ENCODE measurements at places on chromosomes 16 and 17.

GRCh38 chr16:3068487-3068886 lies 3.0 kb downstream of the IL32 start:
- no peak for DNase-seq

GRCh38 chr16:19274165-19274797 lies 11.2 kb upstream of the CLEC19A start:
- DNase-seq: no peak

DNA sequence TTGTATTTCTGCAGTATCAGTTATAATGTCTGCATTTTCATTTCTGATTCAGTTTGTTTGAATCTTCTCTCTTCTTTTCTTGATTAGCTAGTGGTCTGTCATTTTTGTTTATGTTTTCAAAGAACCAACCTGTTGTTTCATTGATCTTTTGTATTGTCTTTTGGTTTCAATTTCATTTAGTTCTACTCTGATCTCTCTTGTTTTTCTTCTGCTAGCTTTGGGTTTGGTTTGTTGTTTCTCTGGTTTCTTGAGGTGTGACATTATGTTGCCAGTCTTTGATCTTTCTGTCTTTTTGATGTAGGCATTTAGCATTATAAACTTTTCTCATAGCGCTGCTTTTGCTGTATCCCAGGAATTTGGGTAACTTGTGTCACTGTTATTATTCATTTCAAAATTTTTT lies 107.2 kb downstream of the PHKB start:
- no peak for DNase-seq

GRCh38 chr17:76278952-76279741 lies 14.0 kb downstream of the UBALD2 start:
- no peak for DNase-seq

GRCh38 chr17:27489045-27489715 lies 32.9 kb downstream of the KSR1 start:
- DNase-seq: no peak

DNA sequence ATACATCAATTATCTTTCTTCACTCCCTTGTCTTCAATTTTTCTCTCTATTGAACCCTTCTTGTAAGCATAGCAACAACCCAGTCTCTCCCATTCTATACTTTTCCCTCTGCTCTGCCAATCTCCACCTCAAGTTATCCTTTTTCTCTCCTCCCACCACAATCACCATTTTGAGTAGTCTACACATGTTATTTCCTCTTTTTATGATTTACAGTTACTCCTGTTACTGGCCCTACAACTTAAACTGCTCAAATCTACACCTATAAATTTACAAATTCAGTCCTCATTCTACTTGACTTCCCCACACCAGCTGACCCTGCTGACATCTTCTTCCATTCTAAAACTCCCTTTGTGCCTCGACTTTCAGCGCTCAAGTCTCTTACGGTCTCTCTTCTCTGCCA lies 84.6 kb downstream of the SPAG9 start:
- DNase-seq: no peak

GRCh38 chr17:13920413-13920812 lies 148.9 kb upstream of the COX10 start:
- no peak for DNase-seq

All from RWPE2 (cell line).